ENCODE measurements at places on chromosomes 1 and 21.

DNA sequence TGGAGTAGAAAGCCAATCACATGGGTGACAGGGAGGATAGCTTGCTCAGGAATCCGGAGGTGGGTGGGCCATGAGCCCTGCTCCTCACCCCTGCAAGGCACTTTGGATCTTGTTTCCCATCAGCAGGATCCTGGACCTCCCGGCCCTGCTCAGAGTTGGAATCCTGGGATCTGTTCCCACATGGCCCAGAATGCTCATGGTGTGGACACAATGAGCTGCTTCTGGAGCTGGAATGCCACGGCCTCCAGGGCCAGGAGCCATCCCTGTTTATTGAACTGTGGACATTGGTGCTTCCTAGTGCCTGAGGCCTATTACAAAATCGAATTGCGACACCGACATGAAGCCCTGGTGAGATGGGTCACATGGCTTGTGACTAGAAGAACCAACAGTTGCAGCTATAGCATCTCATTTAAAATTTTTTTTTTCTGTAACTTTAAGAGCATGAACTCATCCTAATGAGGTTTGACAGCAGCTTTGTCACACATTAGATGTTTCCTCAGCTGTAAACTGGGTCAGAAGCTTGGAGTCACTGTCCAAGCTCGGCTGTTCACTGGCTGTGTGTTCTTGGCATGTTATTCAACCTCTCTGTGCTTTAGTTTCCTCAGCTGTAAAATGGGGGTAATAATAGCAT is 40.4 kb upstream of the GOLT1A start:
- no peak for DNase-seq

GRCh38 chr21:28899220-28899619 is 93.5 kb downstream of the LTN1 start:
- DNase-seq, result no peak

DNA sequence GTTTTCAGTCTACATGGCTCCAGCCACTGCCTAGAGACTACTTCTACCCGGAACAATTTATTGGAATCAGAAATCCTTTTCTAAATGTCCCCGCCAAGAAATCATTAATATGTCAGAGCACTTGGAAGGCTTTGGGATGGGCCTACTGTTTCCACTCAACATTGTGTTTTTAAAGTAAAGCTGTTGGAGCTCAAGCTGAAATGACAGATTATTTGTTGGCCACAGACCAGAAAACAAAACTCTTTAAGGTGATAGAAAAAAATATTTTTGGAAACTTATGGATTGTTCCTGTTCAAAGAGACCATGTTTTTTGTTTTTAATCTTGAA is 496 bp downstream of the VPS45 start:
- no peak for DNase-seq

DNA sequence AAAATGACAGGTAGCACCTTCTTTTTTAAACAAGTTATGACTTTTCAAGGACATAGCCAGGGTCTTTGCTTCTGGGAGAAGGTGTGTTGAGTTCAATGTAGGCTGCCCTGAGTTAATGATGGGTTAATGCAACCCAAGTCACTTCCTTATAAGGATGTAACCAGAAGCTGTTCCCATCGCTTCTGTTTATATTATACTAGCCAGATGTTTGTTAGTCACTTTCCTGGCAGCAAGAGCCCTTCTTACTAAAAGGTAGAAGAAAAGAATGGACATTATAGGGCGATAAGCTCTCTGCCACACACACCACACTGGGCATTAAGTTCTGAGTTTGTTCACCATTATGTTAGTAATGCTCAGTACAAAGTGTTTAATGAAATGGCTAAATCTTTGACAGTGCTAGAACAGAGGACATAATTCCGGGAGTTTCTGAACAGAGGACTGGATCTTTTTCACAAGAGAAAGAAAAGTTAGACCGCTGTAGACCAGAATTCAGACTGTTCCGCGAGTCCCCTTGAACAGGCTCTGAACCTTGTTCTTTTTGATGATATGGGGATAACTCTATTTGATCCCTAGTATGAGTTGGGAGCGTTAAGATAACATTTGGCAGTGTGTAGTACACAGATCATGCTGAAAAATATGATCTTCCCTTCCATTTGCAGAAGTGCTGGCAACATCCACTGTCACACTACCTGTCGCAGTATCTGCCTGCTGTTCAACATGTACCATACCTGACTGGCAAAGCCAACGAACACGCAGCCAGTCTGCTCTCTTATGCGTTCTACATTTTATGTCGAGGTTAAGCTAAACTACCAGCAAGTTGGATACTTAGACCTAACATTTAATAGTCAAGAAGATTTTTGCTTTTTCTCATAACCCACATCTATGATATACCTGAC is 41.0 kb downstream of the DEGS1 start:
- DNase-seq, result peak; percentile 92

DNA sequence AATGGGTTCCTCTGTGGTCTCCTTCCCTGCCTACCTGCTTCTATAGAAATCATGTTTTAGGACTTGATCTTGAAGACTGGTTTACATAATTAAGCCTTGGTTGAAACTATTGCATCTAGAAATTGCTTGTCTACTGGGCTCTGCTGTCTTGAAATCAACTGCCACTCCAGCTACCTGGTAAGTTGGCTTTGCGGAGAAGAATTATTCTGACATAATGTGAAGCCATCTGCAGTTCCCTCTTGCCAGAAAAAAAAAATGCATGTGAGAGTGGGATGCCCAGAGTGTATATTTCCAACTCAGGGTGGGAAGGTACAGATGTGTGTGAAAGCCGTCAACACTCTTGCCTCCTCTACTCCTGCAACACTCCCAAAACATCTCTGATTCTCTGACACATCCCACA is 27.2 kb downstream of the C8B start:
- no peak for DNase-seq

- peak; percentile 31 for DNase-seq
These were observed 6.5 kb downstream of the WARS2 start for GRCh38 chr1:119133987-119134386.

DNA sequence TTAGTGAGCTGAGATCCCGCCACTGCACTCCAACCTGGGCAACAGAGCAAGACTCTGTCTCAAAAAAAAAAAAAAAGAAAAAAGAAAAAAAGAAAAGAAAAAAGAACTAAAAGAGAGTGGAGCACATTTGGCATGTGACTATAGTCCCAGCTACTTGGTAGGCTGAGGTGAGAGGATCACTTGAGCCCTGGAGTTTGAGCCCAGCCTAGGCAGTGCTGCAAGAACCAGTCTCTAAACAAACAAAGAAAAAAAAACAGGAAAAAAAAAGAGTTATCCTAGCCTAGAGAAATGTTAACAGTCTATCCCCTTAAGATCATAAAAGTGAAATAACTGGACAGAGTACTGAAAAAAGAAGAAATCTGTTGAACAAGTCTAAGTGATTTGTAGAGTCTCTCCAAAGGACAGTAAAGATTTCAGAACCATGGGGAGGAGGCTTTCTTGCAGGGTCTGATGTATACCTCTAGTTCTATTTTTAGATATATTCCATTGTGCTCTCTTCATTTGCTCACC is 4.5 kb upstream of the PRDX1 start:
- DNase-seq, result no peak

- peak; percentile 48 for DNase-seq
These were observed 277.0 kb upstream of the BRINP3 start for GRCh38 chr1:190754666-190755065.

DNA sequence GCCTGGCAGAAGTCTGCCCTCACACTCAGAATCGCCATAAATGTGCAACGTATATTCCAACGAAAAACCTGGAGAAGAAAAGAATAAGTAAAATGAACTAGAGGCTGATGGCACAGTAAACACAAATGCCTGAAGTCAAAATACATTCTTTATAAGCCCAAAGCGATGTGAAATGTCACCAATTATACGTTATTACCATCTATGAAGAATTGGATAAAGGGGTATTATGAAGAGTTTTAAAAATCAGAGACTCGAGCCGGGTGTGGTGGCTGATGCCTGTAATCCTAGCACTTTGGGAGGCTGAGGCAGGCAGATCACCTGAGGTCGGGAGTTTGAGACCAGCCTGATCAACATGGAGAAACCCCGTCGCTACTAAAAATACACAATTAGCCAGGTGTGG is 18.6 kb downstream of the PTP4A2 start:
- DNase-seq, result no peak

DNA sequence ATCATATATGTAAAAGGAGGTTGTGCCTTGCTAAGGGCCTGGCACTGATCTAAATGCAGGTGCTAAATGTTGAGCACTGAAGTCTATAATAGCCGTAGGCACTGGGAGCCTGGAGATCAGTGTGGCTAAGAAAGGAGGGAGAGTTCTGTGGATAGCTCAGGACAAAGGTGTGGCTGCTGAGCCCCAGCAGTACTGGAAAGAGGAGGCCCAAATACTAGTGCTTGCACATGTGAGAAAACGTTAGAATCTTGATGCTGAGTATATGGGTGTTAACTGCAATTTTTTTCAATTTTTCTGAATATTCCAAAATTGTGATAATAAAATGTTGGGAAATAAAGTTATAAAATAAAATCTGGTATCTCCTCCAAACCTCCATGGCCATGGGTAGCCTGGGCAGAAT is 62.5 kb upstream of the PTGFRN start:
- no peak for DNase-seq

DNA sequence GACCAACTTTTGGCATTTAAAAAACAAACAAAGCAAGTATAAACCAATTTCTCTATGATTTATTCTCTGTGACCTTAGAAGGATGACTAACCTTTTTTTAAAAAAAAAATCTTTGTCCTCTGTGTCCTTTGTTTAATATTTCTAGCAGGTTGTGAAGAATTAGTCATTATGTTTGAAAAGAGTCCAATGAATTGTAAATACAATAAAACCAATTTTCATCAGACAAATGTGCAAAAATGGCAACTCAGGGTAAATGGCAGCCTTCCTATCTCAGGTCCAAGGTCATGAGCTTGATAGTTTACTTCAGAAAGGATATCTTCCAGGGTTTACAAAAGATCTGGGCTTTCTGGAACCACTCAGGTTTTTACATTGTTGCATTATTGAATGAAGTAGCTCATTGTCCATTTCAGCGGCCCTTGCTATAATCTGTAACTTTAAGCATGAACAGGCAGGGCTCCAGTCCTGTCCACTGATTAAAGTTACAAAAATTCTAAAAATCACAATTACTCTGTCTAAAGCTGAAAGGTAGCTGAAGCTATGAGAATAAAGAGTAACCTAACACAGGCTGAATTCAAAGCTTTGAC is 11.7 kb upstream of the MAP3K21 start:
- no peak for DNase-seq

- peak; percentile 87 for DNase-seq
These were observed 939 bp upstream of the MFAP2 start for GRCh38 chr1:16981269-16981849.

DNA sequence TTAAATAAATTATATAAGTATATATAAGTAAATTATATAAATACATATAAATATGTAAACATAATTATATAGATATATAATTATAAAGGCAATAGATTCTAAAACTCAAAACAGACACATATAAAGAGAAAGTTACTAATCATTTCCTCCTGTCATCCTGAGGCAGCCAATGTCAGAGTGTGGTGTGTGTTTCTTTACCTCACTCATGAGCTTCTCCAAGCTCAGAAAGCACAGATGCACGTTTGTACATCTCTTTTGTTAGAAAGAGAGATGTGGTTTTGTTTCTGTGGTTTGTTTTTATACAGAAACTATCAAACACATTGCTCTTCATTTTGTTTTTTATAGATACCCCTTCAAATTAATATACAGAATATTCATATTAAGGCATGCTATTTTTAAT is 594.8 kb downstream of the USP25 start:
- DNase-seq, result no peak

GRCh38 chr1:50419192-50419906 is 3.9 kb downstream of the DMRTA2 start:
- no peak for DNase-seq
